ENCODE measurements at places on chromosomes 16 and 17.

DNA sequence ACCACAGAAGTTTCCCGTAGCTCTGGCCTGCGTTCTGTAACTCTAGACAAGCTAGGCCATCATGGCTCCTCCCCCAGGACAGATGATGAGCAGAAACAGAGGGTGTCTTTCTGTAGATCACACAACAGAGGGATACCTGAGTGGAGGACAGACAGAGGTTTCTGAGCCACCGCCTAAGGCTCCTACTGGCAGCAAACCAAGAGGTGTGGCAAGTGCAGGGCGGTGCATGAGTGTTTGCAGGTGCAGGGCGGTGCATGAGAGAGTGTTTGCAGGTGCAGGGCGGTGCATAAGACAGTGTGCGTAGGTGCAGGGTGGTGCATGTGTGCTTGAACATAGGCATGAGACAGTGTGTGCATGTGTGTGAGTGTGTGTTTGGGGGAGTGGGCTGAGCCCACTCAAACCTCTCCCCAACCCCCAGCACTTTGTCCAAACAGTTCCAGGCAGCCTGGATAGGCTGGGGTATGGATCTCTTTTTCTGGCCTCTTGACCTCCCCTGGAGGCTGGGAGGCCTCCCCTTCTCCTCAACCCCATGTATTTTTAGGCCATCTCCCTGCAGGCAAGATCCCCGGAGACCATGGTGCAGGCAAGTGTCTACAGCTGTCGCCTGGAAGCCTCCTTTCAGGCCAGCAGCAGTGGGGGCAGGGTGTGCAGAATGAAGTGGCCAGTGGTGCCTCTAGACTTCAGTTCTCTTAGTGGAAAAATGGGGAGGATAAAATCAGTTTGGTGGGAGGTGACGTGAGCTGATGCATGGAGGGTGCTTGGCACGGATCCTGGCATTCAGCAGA is 53.4 kb upstream of the CBX4 start:
- no peak for DNase-seq

DNA sequence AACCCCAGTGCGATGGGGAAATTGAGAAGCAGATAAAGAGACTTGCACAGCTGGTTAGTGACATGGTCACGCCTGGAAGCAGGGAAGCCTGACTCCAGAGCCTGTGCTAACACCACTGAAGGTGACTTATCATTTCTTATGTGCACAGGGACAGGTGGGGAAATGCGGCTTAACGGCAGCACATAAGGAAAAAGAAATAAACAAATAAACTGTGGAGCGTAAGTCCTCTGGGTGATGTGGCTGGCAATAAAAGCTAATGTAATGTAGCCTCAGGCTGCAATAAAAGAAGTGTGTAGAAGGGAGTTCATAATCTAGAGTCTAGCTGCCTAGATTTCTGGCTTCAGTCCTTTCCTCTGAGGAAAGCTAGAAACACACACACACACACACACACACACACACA is 10.6 kb downstream of the CDH11 start:
- DNase-seq, result no peak

GRCh38 chr17:6796017-6796886 is 20.2 kb downstream of the FBXO39 start:
- DNase-seq, result no peak

DNA sequence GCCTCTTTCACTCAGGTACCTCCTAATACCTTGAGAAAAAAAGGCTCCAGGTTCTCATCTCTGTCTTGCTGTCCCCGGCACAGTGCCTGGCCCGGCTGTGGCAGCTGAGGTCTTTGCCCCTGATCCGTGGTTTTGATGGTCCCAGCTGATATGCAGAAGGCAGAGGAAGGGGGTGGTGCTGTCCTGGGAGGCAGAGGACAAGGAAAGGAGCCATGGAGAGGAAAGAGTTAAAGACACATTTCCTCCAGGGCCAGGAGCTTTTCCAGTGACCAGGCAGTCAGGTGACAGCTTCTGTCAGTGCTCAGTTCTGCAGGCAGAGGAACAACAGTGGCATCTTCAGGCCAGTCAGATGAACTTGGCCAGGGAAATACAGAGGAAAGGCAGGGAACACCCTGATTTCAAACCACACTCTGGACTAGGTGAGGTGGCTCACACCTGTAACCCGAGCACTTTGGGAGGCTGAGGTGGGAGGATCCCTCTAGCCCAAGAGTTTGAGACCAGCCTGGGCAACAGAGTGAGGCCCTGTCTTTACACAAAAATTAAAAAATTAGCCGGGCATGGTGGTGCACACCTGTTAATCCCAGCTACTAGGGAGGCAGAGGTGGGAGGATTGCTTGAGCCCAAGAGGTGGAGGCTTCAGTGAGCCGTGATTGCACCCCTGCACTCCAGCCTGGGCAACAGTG is 3.3 kb upstream of the COG1 start:
- no peak for DNase-seq

GRCh38 chr17:38674014-38674748 is 576 bp downstream of the EPOP start:
- no peak for DNase-seq

GRCh38 chr16:52592778-52593177 is 45.8 kb upstream of the TOX3 start:
- no peak for DNase-seq

DNA sequence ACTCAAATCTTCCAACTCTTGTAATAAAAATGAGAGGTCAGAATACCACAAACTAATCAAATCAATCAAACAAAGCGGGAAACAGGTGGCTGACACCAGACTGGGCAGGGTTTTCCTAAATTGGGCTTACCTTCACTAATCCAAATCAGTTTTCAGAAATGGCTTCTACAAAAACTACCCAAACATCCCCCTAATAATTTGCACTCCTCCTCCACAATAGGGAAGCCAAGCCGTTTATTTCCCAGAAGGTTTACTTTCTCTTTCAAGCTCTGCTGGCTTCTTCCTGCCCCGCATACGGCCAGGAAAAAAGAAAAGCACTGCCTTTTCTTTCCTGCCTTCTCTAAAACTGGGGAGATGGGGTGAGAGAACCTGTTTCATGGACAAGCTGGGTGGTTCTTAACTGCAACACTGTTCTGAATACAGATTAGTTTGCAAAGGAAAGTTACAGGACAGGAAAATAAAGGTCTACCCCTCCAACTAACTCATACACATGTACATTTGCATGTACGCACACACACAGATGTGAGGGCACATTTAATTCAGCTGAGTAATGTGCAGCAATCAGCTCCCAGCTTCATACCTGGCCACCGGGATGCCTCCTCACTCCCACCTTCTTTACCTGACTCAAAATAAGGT is 9.2 kb downstream of the STAT3 start:
- DNase-seq, result no peak

- no peak for DNase-seq
Measured at GRCh38 chr16:1260101-1260680, 4.3 kb downstream of the TPSD1 start.

DNA sequence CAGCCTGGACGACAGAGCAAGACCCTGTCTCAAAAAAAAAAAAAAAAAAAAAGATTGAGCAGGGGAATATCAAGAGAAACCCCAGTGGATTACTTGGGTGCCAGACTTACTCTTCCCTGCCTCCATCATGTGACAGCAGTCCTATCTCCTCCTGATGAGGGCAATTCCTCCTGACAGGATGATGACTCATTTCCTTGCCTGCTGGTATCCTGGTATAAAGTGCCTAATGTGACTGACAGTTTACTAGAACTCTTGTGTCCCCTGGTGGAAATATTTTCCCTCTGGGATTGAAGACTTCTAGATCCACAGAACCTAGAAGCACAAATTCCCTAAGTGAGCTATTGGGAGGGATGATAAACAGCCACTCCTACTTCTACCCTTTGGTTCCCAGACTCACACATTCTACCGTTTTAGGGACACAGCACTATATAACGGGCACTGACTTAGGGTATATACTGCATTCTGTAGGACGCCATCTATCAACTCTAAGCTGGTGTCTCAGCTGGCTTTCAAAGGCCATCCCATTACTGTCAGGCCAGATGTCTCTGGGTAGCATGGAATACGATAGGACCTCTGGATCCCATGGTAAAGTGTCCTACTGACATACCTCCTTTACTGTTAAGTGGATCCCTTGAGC is 114.6 kb upstream of the MED13 start:
- no peak for DNase-seq

DNA sequence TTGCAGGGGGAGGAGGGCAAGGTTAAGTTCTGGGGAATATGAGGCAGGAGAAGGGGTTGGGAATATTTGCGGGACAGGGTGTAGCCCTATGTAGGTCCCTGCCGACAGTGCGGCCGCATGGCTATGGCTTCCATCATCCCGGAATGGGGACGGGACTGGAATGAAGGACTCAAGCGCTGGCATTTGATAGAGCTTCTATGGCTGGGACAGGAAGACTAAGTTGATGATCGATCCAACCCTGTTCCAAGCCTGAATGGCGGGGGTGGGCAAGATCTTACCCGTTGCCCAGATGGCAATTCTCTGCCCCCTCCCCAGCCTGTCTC is 47.1 kb downstream of the SRCIN1 start:
- no peak for DNase-seq

GRCh38 chr16:51757505-51757904 is 606.4 kb upstream of the SALL1 start:
- no peak for DNase-seq

DNA sequence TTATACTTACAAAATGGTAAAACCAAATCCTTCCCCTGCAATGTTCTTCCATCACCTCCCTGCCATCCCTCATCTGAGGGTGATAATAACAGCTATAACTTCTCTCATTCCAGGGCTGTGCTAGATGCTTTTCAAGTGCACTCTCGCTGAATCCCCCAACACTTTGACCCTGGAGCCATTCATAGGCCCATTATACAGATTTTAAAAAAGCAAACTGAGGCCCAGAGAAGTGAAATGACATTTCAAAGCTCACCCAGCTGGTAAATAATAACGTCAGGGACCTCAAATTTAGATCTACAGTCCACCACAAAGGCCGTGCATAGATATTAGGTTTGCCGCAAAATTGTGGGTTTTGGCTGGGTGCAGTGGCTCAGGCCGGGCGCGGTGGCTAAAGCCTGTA is 378.8 kb downstream of the SLC39A11 start:
- no peak for DNase-seq

- DNase-seq, result no peak
Measured at GRCh38 chr17:12765548-12765947, 23.8 kb upstream of the ARHGAP44 start.

- no peak for DNase-seq
Measured at GRCh38 chr16:55118701-55119260, 188.1 kb downstream of the IRX5 start.

Data from BJ (cell line).